ENCODE measurements at places on chromosomes 5 and 9.

- DNase-seq = no peak
Observed at GRCh38 chr9:129351642-129352145, 173.6 kb upstream of the IER5L start.

DNA sequence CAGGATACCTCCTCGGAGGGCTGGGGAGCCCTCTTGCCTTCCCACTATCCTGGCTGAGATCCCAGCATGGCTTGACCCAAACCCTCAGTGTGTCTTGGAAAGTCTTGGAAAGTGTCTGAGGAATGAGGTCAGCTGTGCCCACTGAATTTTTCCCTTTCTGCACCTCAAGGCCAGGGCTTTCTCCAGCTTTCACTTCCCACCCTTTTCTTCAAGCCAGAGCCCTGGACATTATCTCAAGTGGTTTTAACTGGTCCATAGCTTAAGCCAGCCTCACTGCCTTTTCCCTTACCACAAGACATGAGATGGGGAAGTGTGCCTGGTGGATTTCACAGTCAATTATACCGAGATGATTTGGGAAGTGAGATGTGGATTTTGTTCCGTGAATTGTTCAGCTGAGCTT, 35.7 kb upstream of the LHX2 start:
- DNase-seq = no peak

DNA sequence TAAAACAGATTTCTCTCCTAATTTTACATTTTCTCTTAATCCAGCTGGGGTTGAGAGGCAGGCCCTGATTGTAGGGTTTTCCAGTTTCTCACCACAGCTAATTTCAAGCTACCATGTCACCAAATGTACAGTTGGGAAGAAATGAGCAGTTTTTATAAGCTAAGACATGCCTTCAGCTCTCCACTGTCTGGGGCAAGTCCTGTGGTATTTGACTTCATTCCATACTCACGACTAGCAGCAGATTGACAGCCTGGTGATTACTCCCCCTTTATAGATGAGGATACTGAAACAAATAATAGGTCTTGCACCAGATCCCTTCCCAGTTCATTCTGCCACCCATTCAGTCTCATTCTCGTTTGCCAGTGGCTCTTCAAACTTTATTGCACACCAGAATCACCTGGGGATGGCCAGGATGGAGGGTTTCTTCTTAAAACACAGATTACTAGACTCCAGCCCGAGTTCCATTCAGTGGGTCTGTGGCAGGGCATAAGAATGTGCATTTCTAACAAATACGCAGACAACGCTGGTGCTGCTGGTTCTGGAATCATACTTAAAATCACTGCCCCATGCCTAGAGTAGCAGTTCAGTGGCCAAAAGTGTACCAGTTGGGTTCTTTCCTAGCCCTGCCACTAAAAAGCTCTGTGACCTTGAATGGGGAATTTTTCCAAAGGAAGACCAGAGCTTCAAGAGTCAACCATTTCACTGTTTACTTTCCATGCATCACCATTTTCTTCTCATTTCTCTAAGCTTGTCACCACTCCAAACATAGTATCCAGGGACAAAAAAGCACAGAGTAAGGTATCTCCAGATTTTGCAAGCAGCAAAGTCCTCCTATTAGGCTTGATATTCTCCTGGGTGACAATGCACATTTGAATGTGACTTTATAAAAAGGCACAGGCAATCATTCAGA, 64.3 kb downstream of the CSNK1A1 start:
- DNase-seq = no peak

DNA sequence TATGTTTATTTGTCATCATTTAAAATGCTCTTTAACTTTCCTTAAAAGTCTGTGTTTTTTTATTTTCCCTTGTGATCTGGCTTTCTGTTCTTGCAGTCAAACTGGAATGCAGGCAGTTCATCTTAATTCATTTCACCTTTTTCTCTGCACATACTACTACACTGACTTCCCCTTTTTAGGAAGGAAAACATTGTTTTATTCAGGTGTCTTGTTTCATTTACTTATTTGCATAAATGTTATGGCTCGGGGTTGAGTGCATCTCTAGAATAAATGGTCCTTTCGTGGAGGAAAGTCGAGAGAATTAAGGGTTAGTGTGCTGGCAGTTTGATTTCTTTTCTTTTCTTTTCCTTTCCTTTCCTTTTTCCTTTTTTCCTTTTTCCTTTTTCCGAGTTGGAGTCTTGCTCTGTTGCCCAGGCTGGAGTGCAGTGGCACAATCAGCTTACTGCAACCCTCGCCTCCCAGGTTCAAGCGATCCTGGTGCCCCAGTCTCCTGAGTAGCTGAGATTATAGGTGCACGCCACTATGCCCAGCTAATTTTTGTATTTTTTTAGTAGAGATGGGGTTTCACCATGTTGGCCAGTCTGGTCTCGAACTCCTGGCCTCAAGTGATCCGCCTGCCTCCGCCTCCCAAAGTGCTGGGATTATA, 76.0 kb upstream of the LRRC70 start:
- no peak for DNase-seq

- DNase-seq = no peak
Observed at GRCh38 chr9:94097788-94098414, 13.6 kb downstream of the PTPDC1 start.

- DNase-seq = no peak
Observed at GRCh38 chr5:103446813-103447212, 115.8 kb downstream of the NUDT12 start.

GRCh38 chr9:134053401-134053871, 14.4 kb downstream of the BRD3 start:
- DNase-seq = no peak

DNA sequence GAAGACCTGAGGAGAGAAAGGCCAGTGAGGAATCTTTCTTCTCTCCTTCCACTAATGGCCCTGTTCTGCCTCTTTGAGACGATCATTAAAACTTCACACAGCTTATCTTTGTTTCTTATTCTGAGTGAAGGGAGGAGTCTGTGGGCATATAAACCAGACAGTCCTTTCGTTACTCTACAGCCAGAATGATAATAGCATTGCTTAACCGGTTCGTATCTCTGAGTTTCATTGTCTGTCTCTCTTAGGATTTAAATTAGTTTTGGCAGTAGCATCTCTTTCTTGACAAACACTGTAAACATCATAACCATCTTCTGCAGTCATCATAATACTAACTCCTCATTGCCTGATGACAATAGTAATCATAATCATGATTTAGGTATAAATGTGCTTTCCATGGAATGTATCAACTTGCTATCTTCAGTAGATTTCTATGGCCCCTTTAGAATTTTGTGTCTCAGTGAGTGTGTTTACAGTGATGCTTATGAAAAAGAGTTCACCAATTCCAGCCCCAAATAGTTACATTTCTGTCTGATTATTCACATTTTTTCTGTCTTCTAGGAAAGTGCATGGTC, 618.8 kb upstream of the KLF4 start:
- DNase-seq = no peak

DNA sequence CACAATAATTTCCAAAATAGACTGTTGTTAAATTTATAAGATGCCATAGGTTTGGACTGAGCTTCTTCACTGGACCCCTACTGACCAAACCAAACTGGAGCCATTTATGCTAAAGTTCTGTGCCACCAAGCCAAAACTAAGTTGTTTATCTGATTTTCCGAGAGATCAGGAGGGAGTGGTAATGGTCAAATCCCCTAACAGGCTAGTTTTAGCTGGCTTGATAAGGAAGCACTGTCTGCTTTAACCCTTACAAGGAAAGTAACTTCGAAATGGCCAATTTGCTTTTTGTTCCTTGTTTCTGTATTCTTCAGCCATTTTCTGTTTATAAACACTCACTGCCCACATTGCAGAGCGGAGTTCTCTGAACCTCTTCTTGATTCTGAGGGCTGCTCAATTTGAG, 246.8 kb upstream of the TUT7 start:
- DNase-seq = no peak

DNA sequence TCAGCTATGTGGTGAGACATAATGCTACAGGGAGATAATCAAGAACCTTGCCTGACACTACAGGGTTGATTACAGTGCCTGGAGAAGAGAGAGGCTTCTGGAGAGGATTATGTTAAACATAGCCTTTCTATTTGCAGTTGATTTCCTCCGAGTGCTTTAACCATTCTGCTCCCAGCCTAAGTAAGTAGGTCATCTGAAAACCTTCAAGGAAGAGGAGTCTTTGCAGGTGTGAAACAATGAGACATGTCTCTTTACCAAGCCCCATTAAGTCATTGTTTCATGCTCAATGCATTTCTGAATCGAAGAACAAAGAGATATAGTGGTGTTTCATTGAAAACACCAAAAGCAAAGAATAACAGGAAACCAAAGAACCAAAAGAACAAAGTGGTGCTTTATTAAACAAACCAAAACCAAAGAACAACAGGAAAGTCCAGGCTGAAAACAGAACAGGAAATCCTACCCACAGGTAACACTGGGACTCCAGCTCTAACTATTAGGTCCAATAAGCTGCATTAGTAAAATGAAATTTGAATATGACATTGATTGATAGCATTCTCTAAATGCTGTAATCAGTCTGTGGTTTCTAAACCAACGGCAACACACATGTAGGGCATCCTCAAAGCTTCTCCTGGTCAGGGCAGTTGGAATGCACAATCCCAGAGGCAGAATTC, 113.3 kb upstream of the SPATA31D4 start:
- DNase-seq = no peak

DNA sequence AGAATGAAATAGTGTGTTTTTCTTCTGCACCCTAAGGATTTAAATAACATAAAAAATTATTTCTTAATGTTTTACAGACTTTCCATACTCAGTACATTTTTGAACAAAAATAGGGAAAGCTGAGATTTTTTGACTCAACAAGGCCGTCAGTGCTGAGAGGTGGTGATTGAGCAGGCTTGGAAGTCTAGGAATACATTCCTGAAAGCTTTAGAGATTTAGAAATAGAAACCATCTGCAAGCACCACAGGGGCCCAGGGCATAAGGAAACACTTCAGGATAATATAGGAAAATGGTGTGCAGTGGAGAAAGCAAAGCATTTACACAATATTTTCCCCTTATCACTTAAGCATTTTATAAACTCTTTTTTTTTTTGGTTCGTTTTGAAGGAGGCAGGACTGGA, 5.2 kb downstream of the BASP1 start:
- DNase-seq = no peak

DNA sequence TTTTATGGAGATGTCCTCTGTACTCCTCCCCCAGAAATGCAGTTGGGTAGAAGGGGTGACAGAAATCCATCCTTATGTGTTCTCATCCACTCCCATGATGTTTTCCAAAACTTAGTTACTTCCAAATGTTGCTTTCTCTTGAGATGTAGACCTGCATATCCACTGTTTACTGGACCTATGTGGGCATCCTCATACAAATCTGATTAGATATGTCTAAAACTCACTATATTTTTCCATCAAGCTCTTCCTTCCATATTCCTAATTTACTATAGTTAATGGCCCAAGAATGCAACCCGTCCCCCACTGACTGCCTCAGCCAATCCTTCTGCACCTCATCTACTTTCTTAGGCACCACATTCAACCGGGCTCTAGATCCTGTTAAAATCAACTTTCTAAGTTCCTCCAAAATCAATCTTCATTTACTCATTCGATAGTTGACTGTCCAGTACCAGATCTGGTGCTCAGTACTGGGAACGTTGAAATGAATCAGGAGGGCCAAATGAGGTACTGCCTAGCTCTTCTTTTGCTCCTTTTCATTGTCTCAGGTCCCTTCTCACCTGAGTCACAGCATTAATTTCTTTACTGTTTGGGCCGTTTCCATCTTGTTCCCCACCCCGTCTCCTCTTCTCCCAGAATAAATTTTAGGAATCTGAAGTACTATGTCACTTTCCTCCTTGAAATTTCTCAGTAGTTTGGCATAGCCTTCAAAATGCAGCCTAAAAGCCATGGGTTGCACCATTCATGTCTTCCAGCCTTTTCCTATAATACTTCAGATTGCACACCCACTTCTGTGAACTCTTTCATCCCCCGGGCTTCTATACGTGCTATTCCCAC, 7.9 kb downstream of the PLK2 start:
- DNase-seq = no peak

DNA sequence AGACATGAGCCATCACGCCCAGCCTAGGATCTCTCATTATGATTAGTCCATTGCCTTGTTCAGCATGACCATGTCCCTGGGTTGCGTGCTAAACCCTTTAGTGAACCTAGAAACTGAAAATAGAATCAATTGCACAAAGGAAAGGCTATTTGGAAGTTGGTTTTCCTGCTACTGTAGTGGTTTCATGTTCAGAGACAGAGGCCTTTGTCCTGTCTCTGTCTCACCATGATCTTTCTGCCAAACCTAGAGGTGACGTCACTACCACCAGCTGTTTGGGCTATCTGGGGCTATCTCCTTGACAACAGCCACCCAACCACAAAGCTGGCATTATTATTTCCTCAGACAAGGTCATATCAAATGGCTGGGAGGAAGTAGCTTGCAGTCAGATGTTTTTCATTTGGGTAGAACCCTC, 4.0 kb upstream of the CDK5RAP2 start:
- no peak for DNase-seq
